ENCODE measurements at places on chromosomes 1 and 21.

DNA sequence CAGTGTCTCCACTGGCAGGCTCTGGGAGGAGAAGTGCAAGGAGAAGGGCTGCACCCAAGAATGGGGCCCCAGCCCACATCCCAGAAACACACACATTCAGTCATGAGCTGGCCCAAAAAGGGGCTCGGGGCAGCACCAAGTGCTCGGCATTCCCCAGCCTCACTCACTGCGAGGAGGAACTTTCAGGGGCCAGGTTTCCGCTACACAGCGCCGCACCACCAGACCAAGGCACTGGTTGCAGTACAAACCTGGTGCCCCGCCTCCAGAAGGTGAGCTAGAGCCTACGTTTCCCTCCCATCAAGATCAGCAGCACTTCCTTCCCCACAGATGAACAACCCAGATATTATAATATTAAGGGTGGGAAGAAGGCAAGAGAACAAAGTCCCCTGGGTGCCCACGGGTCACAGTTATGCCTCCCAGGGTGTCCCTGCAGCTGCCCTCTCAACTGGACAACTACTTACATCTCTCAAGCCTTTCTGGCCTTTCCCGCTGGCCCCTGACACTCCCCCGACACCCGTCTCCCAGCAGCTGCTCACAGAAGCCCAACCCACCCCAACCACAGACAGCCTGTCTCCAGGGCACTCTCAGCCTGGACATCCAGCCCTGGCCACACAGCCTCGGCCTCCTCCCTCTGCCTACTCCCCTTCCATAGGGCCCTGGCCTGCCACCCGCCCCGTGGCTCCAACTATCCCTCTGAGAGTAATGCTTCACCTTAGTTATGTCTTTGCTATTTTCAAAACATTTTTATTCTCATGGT, 3.8 kb downstream of the PBXIP1 start:
- no peak for DNase-seq

DNA sequence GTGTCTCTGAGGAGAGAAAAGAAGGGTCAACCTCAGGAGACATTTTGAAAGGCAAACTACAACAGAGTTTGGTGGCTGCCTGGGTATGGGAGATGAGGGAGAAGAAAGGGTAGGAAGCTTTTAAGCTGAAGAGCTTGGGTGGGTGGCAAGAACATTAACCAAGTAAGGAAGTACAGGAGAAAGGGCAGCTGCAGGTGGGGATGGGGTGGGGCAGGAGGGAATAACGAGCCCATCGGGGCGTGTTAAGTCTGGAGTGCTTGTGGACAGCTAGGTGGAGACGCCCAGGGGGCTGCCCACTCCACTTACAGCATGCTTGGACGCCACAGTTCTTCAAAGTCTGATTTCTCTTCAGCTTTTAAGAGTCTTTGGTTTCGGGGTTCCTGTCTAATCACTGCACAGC, 42.8 kb downstream of the TTC13 start:
- no peak for DNase-seq

DNA sequence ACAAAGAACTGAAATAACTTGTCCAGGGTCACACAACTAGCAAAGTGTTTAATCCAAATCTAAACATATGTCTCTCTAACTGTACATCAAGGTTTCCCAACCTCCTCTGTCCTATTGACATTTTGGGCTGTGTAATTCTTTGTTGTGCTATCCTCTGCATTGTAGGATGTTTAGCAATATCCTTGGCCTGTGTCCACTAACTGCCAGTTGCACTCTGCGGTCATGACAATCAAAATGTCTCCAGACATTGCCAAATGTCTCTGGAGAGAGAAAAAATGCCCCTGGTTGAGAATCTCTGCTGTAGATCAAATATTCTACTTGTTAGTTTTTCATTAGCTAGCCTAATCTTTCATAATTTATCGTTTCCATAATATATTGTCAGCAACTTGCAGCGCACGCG, 353.4 kb upstream of the NEGR1 start:
- no peak for DNase-seq

- no peak for DNase-seq
Measured at GRCh38 chr1:65717815-65718454, 74.8 kb upstream of the PDE4B start.

DNA sequence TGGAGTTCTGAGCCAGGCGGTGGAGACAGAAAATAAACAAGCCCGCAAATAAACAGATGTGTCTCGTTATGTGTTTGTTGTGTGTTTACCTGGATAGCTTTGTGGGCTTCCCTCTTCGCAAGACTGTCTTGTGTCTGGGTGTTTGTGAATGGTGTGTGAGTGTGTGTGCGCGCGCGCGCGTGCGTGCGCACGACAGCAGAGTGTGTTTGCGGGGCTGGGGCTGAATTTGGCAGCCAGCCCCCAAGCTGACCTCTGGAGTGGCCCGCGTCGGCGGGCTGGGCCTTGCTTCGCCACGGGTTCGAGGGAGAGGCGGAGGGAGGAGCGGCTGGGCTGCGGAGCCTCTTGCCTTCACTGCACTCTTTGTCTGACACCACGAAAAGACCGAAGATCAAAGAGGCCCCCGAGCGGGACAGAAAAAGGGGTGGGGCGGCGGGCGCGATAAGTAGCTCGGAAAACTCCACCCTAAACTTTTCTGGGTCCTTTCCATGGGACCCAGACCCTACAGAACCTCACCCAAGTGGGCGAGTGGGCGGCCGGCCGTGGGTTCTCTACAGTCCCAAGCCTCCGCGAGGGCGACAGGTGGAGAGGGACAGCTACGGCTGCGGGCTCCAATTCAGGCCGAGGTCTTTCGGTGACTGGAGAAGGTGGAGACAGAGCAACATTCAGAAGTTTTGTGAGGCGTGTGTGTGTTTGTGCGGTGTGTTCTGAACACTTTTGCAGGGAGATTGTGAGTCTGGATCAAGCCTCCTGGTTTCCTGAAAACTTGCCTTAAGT, 14.5 kb downstream of the PAX7 start:
- no peak for DNase-seq

DNA sequence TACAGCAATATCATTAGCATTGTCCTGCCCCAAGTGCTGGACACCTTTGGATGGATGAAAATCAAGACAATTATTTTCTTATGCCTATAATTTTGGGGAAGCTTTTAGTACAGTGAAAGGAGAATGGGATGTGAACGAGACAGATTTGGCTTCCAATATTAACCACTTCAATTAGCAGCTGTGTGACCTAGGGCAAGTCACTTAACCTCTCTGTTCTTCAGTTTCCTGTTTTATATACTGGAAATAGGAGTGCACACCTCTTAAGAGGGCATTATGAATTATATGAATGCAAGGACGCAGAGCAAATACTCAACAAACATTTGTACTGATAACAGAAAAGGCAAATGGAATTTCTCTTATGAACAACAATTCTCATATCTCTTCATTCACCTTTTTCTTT, 18.5 kb downstream of the CYP2J2 start:
- DNase-seq, result no peak

DNA sequence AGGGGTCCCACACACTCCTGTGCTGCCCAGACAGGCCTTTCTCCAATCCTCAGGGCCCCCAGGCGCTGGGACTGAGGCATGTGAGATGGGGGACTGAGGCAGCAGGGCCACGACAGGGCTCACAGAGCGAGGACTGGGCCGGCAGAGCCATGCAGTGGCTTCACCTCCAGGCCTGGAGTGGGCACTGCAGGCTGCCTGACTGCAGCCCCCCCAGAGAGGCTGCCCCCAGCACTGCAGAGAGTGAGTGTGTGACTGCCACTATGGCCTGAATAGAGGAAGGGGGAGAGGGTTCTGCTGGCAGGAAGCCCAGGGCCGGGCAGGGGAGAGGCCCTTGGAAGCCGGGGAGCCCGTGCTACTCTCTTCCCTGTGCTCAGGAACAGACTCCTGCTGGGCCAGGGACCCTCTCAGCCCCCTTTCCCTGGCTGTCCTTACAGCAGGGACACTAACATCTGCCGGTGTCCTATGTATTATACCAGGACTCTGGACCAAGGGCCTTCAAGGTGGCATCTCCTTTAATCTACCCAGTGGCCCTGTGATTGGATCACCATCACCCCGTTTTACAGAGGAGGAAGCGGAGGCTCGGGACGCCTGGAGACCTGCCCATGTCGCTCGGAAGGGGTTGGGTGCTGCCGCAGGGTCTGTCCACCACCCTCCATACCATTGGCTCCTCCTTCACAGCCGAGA, 20.2 kb upstream of the PLEKHG5 start:
- no peak for DNase-seq

DNA sequence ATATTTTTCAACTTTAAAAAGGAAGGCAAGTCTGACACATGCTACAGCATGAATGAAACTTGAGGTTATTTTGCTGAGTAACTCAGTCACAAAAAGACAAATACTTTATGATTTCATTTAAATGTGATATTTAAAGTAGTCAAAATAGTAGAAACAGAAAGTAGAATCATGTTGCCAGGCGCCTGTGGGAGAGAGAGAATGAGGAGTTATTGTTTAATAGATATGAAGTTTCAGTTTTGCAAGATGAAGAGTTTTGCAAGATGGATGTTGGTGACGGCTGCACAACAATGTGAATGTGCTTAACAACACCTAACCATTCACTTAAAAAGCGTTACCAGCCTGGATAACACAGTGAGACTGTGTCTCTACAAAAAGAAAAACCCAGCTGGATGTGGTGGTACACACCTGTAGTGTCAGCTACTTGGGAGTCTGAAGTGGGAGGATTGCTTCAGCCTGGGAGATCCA, 20.7 kb upstream of the ATP1A1 start:
- no peak for DNase-seq

GRCh38 chr1:211257826-211258225, 1.3 kb upstream of the RCOR3 start:
- DNase-seq, result no peak

GRCh38 chr1:51791888-51792287, 86.6 kb downstream of the NRDC start:
- no peak for DNase-seq

GRCh38 chr1:155037043-155037442, 3.4 kb downstream of the DCST1 start:
- no peak for DNase-seq

DNA sequence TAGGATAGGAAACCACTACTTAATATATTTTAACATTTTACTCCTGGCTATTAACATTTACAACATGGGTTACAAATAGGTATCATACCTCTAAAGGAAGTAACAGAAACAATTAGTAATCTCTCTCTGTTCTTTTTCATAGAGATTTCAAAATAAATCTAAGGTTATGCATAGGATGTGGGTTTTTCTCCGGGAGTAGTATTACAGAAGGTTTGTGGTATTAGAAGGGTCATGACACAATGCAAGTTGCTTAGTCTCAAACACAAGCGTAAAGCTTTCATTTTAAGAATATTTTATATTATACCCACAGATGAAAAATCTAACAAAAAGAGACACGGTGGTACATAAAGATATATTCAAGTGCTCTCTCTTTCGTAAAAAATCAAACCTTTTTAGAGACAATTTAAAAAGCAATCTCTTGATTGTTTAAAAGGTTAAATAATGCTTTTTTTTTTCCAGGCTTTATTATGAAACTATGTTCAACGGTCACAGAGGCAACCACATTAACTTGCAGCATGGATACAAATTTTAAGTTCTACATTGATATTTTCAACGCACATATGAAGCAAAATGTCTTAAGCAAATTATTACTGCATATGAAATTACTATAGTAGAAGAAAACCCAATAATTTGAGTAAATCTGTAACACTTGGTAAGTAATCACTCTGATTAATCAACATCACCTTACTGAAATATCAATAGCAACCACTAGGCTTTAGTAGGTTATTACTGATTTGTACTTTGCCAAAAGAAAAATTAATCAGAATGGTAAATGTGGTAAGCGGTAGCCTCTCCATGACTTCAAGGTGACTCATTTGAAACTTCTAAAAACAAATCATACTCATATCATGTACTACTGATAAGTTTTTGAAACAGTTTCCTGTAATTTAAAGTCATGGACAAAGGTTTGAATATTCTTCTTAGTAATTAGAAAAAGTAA, 97.4 kb upstream of the GFI1 start:
- DNase-seq, result no peak

GRCh38 chr1:233368106-233368788, 40.7 kb downstream of the MAP3K21 start:
- DNase-seq, result no peak

DNA sequence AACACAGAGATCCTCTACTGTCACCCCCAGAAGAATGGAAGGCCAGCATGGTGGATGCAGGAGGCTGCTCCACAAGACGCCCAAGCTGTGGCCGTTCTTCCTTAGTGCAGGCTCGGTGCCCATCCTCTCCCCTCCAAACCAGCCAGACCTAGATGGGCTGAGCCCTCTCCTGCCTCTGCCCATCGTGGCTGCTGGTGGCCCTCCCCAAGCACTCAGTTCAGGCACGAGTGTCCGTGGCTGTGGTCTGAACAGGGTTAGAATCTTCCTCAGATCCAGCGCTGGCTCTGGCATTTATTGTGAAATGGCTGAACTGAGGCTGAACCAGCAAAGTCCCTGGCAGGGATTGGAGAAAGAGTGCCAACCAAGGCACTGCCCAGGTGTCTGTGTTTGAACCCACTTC, 59.5 kb downstream of the TRIM11 start:
- no peak for DNase-seq

DNA sequence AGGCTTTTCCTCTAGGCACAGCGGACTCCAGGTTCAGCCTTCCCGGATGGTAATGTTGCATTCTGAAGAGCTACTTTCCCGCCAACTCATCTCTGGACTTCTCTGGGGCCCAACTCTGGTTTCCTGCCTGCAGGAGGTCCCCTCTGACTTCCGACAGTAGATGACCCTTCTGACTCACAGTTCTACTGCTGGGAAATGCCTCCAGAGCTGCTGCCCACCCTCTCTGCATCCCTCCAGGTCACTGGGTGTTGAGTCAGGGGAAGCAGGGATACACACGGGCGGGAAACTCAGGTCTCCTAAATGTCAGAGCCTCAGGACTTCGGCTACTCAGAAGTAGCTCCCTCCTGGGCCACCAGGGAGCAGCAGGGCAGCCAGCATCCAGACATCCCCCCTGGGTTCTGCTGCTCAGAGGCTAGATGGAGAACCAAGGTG, 2.1 kb upstream of the KIF21B start:
- no peak for DNase-seq

DNA sequence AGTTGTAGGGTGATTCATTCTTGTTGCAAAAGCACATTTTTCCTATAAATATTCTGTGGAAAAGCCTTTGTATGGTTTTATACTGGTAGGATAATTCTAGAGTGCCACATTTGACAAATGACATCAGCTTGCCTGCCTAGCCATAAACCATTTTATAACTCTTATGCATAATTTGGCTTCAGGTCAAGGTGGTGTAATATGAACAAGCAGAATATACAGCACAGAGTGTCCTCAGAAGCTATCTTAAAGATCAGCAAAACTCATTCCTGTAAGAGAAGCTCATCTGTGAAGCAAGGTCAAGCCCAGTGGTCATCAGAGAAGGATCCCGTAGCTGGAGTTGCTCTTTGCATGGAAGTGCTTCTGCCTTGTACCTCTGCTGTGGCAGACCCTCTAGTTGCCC, 24.0 kb upstream of the C1orf21 start:
- DNase-seq, result no peak

GRCh38 chr21:40227096-40227495, 359.9 kb downstream of the PCP4 start:
- no peak for DNase-seq

- no peak for DNase-seq
Measured at GRCh38 chr21:45545691-45546531, 3.7 kb upstream of the SLC19A1 start.

GRCh38 chr21:35366394-35367080, 317.4 kb upstream of the RUNX1 start:
- no peak for DNase-seq
